ENCODE measurements at places on chromosomes 12 and 14. TPM values are rescaled to one million over a fixed set of nuclear protein-coding genes. Genes with fewer than 3 reads are reported as not detected.

SCNN1A gene
- not detected for polyA plus RNA-seq

KRT77 gene
- not detected for polyA plus RNA-seq

SLC5A8 gene
- polyA plus RNA-seq: not detected

TAS2R10 gene
- polyA plus RNA-seq: not detected

SCFD1 gene
- polyA plus RNA-seq: 23.1 TPM

ESRRB gene
- polyA plus RNA-seq: 0.13 TPM

CLEC6A gene
- 0.07 TPM for polyA plus RNA-seq

KRT3 gene
- polyA plus RNA-seq: not detected

PROX2 gene
- polyA plus RNA-seq: 0.04 TPM

TAS2R20 gene
- 1.0 TPM for polyA plus RNA-seq

TMEM229B gene
- 4.9 TPM for polyA plus RNA-seq

GPHN gene
- polyA plus RNA-seq: 3.9 TPM

NKX2-1 gene
- not detected for polyA plus RNA-seq

TTC9 gene
- polyA plus RNA-seq: 11.5 TPM

TMED10 gene
- polyA plus RNA-seq: 72.0 TPM

DGLUCY gene
- polyA plus RNA-seq: 91.5 TPM

SNW1 gene
- polyA plus RNA-seq: 30.4 TPM

POTEM gene
- not detected for polyA plus RNA-seq

PPP1R1A gene
- not detected for polyA plus RNA-seq

UBR7 gene
- 14.3 TPM for polyA plus RNA-seq

SLC7A7 gene
- 33.4 TPM for polyA plus RNA-seq

DTD2 gene
- polyA plus RNA-seq: 11.9 TPM

KLRK1 gene
- polyA plus RNA-seq: 60.0 TPM

KERA gene
- polyA plus RNA-seq: not detected

NPAS3 gene
- polyA plus RNA-seq: not detected

SLC2A14 gene
- 8.5 TPM for polyA plus RNA-seq

SERPINA3 gene
- not detected for polyA plus RNA-seq

FUT8 gene
- 13.2 TPM for polyA plus RNA-seq

ERG28 gene
- polyA plus RNA-seq: 4.9 TPM

ALDH1L2 gene
- polyA plus RNA-seq: 0.04 TPM

ZNF10 gene
- 26.7 TPM for polyA plus RNA-seq

KCNJ8 gene
- not detected for polyA plus RNA-seq

RFLNA gene
- polyA plus RNA-seq: not detected

FLVCR2 gene
- 0.39 TPM for polyA plus RNA-seq

TAS2R46 gene
- 0.13 TPM for polyA plus RNA-seq

PITPNM2 gene
- 9.6 TPM for polyA plus RNA-seq

ACTN1 gene
- polyA plus RNA-seq: 0.89 TPM
